Mammary epithelial cell (primary cell): ENCODE measurements at places on chromosomes 13 and 19.

GRCh38 chr13:46666727-46667456 is 113.9 kb downstream of the LRCH1 start:
- DNase-seq, result no peak

- DNase-seq, result no peak
Measured at GRCh38 chr19:2333027-2333806, 4.7 kb downstream of the SPPL2B start.

GRCh38 chr13:109152311-109152820 is 523.0 kb downstream of the MYO16 start:
- DNase-seq, result no peak

- peak; percentile 58 for DNase-seq
Measured at GRCh38 chr19:42253245-42254088, 1.5 kb downstream of the ERF start.

DNA sequence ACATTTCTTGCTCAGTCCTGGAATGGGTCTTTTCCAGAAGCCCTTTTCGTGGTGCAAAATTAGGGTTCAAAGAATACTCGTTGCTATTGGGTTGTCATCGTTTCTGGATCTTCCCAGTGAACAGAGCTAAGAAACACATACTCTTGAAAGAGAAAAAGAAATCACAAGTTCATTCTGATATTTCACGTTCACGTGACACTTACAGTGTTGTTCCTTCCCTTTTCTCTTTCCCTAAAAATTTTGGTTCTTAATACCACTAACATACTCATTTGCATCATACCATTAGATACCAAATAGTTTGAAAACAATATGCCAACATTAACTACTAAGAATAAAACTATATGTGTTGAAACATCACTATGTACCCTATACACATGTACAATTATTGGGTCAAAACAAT is 13.4 kb upstream of the GTF2F1 start:
- no peak for DNase-seq

DNA sequence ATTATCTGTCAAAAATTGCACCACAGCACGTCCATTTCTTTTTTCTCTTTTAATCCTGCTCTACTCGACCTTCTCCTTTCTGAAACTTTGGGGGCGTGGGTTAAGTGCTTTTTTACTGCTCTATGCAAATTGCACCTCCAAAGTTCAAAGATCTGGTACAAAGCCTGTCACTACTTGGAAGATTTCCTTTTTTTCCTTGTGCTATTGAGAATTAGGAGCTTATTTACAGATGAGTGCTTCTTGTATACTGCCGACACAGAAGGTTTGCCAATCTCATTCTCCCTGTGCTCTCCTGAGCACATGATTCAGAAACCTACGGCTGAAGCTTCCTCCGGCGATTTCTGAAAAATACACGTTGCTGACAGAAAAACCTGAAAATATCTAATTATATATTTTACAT is 94.8 kb downstream of the TEX29 start:
- DNase-seq, result no peak

DNA sequence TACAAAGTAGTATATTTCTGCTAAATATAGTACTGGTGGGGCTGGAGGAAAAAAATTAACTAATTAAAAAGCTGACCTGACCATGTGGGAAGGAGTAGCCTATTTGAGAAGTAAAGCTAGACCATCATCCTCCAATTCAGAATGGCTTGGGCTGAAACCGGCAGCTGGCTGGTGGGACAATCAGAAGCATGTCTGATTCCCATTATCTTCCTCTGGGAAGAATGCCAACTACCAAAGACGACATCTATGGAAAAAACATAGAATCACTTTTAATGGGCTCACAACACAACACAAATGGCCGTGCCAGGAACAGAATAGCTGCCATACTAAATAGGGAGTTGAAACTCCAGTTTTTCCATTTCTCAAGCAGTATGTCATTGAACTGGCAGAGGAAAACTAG is 120.4 kb upstream of the FREM2 start:
- no peak for DNase-seq

- no peak for DNase-seq
Measured at GRCh38 chr19:33953592-33953991, 156.9 kb downstream of the KCTD15 start.
